CD4-positive, alpha-beta T cell treated with Interferon alpha-2 for 1 hour (primary cell): ENCODE measurements at places on chromosomes 3 and 15.

- no peak for DNase-seq
Measured at GRCh38 chr15:86744198-86744780, 664.6 kb downstream of the AGBL1 start.

DNA sequence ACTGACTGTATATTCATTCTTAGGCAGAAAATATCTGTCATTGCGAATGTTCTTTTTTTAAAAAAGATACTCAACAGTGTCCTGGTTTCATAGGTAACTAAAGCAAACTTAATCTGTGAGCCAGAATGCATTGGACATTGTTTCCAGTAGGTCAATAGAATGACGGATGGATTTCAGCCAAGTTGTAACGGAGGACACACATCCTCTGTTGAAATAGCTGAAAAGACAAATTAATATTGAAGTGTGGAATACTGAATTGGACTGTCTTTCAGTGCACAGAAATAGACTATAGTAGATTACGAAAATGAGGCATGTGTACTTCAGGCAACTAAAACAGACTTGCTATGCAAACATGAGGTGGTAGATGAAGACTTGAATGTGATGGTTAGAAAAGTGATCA, 461.6 kb downstream of the WDR72 start:
- DNase-seq: no peak

DNA sequence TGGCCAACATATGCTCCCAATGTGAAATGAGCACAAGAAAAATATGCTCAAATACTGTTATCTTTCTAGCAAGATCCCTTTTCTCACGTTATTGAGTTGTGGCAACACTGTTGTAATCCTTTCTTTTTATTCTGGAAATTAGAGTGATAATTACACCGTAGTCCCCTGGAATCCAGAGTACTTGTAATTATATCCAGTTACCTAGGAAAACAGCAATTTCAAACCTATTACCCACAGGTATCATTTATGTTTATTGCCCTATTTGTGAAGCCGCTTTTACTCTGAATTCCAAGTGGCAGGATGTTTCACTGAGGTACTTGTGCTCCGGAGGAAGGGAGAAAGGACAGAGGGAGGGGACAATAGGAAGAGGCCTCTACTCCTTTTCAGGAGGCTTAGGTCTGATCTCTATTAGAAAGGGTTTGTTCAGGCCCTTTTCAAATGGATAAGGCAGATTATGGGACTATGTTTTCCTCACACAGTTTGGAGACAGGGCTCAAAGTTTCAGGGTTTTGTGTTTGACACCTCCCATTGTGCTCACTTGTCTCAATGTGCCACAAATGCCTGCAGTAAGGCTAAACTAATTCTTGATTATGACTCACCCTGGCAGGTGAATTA, 646.6 kb downstream of the TUSC7 start:
- DNase-seq: no peak

- no peak for DNase-seq
Measured at GRCh38 chr3:32791833-32792232, 26.0 kb upstream of the TRIM71 start.

DNA sequence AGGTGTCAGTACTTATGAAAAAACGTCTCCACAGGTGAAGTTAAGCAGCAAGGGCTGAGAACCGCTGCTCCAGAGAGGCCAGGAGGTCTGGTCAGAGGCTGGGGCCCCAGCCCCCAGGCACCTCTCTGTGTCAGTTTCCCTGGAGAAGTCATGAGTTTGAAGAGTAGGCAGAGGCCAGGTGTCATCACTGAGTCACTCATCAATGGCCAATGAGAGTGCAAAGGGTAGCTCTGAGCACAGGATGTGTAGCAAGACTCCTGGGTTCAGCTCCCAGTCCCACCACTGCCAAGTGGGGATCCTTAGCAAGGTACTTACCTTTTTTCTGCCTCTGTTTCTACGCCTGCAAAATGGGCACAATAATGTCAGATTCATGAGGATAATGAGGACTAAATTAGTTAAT, 47.9 kb downstream of the CORO2B start:
- no peak for DNase-seq

DNA sequence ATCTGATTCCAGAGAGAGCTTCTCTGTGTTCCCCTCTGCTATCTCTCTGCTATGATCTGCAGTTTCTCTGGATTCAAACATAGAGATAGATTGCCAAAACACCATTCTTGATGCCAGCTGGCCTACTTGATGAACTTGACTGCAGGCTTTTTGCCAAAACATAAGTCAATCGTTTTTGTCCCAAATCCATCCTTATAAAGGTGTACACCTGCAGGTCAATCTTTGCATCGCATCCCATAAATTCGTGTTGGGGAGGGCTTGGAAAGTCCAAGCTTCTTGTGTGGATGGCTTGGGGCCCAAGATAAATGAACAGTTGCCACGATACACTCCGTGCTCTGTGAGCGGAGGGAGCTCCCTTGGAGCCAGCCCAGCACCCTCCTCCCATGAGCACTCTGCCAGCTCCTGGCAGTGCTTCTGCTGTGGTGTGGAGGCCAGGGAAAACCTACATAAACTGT, 2.7 kb downstream of the CERS3 start:
- no peak for DNase-seq

DNA sequence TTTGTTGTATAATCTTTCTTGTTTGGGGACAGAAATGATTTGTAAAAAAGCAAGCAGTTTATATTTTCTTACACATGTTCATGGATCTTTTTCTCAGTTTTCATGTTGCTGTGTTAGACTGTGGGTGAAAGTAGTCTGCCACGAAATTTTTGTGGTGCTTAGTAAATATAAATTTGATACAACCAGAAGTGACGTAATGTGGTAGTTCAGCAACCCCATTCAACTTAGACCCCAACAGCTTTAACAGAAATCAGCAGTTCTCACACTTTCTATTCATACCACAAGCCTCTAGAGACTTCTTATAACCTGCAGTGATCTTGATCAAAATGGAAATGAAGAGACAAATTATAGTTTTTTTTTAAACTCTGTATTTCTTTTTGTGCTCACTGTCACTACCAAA, 120.2 kb upstream of the IGSF10 start:
- no peak for DNase-seq

GRCh38 chr15:80367661-80368060, 36.5 kb upstream of the ARNT2 start:
- no peak for DNase-seq
